Effector memory CD4-positive, alpha-beta T cell (primary cell): ENCODE measurements at places on chromosomes 6 and 20.

- DNase-seq = no peak
Observed at GRCh38 chr20:20211274-20211987, 156.5 kb upstream of the INSM1 start.

DNA sequence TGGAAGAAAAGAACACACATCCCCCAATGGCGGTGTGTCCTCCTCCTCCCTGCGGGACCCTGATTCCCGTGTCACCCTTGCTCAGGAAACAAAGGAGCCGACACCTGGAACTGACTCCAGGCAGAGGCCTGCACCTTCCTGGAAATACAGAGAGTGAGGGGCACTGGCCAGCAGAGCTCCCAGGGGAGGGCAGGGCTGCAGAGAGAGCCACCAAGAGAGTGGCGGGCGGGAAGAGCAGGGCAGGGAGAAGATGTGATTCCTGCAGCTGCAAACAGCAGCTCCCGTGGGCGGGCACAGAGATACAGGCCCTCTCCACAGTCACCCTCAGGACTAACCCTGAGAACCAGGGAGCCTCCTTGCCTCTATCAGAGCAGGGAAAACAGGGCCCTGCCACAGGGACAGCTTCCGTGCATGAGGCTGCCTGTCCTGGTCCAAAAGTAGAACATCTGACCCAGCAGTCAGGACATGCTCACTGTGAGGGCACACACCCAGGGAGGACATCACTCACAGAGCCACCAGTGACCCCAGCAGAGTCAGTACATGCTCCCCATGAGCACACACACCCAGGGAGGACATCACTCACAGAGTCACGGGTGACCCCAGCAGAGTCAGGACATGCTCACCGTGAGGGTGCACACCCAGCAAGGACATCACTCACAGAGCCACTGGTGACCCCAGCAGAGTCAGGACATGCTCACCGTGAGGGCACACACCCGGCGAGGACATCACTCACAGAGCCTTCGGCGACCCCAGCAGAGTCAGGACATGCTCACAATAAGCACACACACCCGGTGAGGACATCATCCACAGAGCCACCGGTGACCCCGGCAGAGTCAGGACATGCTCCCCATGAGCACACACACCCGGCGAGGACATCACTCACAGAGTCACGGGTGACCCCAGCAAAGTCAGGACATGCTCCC is 193.1 kb downstream of the DLL1 start:
- DNase-seq = no peak

DNA sequence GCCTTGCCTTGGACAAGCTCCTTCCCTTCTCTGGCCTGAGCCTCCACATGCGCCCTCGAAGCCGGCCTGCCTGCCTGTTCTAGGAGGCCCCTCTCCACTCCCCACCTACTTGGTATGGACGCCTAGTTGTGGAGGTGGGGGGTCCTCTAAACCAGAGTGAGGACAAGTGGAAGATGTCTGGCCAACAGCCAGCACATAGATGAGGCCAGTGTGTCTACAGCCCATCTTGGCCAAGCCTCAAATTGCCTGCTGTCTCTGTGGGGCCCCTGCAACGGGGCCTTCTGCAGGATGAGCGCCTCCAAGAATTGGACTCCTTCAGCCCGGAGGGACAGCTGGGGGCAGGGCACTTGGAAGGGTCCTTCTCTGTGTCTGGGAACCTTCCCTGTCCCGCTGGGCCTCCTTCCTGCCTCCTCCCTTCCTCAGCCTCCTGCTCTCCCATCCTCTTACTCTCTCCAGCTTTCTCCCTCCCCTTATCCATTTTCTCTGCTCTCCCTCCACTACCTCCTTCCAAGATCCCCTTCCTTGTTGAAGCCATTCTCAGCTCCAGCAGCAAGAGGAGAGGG is 1.6 kb downstream of the MDFI start:
- DNase-seq = no peak

DNA sequence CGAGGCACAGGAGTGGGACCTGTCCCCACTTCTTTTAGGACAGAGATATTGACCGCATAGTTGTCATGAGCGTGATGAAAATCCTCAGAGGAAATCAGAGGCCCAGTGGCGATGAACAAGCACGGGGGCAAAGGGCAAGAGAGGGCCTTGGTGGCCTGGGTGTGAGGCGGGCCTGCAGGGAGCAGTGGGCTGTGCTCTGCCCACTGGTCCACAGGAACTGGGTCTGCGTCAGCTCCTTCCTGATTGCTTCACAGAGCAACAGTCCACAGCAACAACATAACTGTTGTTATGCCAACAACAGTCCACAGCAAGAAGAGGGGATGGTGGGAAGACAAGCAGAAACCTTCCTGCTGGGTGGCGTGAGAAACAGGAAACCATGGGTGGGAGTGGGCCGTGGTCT is 335.6 kb downstream of the ZFAND3 start:
- DNase-seq = no peak

DNA sequence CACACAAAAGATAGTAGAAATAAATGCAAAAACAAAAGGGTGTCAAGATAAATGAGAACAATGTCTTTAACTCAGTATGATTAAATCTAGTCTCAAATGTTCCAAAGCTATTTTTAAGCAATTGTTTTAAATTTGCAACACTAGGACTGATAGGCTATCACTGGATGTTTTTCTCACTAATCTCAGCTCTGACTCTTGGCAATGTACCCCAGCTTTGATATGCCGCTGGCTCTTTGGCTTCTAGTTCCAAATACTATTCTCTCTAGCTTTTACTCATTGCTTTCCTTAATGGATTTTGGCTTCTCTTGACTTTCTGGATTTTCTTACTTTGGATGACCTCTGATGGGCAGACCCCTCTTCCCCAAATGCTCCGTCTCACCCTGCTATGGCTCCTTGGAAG is 116.0 kb upstream of the SLC35B3 start:
- DNase-seq = no peak

DNA sequence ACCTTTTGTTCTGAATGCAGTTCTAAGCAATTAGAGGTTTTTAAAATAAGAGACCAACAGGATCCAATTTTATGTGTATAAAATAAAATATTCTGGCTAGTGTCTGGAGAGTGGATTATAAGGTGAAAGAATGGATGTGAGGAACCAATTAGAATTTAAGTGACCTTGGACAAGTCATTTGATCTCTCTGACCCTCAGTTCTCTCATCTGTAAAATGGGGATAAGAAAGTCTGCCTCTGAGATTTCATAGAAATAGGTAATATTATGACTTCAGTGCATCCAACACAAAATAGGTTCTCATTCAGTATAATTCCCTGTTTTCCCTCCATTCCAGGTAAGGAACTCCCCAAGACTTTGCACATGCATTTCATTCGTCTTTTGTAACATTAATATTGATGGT is 18.9 kb downstream of the CASS4 start:
- DNase-seq = no peak

GRCh38 chr6:2353412-2354137 is 108.2 kb upstream of the GMDS start:
- no peak for DNase-seq

- no peak for DNase-seq
Observed at GRCh38 chr6:112227992-112228391, 26.4 kb downstream of the LAMA4 start.

DNA sequence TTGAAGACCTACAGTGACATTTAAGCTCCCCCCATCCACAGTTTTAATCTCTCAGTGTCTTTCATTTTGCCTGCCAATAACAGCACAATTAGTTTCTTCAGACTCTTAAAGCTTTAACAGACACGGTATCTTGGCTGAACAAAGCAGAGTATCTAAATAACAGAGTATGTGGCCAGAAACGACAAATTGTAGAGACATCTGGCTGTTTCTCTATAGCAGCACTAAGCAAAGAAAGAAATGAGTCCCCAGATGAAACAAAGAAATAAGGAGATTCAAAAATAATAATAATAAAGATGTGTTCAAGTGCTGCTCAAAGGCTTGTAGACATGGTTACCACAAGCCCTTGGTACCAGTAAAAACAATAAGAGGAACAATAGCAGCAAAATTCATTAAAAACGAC is 97.8 kb upstream of the HDAC2 start:
- DNase-seq = no peak

DNA sequence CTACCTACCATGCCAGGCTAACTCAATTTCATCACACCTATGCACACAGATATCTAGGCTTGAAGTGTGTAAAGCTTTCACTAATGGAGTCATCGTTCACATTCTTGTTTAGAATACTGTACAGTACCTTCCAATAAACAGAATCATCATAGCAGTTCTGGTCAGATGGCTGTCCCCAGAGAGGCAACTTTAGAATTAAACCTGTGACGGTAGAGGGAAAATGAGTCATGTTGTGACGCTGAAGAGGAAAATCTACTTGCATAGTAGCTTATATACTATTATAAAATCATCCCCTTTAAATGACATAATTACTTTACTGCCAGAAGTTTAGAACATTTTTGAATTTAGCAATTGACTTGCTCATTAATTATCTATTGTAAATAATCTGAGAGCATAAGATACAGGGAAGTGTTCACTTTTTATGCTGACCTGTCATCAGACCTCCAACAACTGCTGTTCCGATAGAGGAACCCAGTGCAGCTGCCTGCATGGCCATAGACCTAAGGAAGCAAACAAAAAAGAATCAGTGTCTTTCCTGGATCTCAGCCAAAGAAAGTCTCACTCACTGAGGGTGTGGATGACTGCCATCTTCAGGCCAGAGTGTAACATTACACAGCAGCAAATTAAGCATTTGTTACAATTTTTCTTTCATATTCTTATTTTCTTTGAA is 29.8 kb downstream of the RHAG start:
- DNase-seq = no peak

DNA sequence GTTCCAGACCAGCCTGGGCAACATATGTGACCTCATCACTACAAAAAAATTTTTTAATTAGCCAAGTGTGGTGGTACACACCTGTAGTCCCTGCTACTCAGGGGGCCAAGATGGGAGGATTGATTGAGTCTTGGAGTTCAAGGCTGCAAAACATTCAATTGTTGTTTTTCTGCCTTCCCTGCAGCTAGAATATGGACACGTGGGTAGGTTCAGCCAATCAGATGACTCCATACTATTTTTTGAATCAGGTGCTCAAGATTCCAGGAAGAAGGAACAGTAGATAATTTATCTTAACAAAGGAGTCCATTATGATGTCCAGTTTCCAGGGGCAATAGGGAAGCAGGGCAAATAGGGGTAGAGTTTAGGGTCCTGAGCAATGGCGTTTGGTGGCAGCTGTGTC is 2.4 kb upstream of the DEFB119 start:
- no peak for DNase-seq

DNA sequence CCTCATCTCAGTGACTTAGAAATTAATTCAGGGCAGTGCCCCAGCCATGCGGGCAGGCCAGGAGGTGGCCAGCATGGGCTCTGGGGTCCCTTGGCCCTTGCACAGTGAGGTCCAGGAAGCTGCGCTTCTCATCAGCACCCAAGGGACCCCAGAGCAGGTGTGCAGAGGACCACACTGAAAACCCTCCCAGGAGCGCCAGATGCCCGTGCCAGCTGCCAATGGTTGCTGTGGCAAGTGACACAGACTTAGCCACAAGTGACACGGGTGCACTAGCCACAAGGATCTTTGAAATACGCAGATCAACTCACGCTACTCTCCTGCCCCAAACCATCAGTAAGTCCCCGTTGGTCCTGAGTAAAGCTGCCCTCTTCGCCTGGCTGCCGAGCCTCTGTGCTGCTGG is 88.1 kb downstream of the ERMARD start:
- DNase-seq = no peak

DNA sequence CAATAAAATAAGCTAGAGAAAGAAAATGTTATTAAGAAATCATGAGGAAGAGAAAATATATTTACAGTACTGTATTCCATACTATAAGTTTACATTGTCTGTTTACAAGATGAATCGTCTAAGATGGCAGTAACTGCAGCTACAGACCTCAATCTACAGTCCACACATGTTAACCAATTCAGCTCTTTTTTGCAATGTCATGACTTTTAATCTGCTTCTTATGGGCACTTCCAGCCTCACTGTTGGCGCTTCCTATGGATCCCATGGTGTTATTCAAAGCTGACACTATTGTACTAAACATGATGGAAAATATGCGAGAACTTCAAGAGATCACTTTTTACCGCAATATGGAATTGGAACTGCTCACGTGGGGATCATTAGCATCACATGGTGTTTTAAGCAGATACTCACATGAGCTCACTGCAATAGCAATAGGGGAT is 451.5 kb upstream of the CITED2 start:
- DNase-seq = no peak

DNA sequence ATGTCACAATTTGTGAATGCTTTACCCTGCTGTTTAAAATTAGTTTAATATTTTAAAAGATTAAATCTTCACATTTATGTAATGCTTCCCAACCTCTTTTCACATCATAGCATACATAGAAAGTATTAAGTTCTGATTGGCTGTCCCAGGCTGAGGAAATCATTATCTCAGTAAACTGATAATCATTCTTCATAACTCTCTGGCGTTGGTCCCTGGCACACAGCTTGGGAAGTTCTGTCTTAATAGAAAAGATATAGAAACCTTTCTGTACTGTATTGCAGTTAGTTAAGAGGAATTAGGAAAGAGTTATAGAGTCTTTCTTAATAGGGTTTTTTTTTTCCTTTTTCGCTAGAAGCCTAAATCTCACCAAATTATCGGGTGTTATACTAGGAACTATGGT is 85.4 kb downstream of the CBFA2T2 start:
- no peak for DNase-seq

DNA sequence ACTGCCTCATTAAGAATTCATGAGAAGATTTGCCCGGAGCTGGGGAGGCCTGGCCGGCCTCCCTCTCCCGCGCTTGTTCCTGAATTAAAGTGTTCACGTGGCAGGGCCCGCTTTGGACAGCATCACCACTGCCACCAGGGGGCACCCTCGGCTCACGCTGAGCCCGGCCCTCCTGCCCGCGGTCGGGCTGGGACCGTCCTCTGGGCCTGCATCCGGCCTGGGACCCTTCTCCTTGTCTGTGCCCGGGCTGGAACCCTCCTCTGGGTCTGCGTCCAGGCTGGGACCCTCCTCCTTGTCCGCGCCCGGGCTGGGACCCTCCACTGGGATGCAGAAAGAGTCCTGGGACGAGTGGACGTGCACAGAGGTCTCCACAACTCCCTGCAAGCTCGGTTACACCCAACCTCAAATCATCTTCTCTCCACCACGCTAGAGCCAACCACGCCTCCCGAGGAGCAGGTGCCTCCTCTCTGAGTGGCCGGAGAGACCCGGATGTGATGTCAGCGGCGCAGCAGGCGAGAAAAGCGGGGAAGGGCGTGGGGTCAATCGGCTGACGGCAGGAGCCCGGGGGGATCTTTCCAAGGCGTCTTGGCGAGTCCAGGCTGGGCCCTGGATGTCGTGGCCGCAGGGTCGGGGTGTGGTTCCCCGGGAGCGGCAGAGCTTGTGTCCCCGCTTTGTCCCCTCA is 50.9 kb upstream of the DACT2 start:
- no peak for DNase-seq
